ENCODE measurements at places on chromosomes 1 and 21. TPM values are rescaled to one million over a fixed set of nuclear protein-coding genes. Genes with fewer than 3 reads are reported as not detected.

The ARHGEF16 gene
- 23.7 TPM for total RNA-seq

The DAB1 gene
- total RNA-seq = 0.83 TPM

DNA sequence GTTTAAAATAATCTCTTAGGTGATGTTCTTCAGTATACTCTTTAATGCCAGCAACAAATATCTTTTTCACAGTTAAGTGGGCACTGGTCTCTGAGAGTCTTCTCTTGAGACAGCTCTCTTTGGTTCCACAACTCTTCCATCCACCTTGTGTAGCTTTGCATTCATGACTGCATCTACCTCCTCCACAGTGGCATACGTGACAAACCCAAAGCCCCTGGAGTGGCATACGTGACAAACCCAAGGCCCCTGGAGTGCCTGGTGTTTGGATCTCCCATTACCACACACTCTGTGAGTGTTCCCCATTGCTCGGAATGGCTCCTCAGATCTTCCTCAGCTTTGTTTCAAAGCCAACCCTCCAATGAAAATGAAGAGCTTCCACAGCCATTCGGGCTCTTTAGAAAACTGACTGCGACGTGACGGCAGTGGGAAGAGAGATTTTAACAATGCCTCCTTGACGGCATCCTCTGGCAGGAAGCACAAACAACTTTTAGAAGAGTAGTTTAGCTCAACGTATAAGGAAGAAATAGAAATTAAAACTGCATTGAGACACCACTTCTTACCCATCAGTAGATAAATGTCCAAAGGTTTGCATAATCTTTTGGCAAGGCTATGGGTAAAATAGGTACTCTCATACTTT lies 45.8 kb downstream of the SLC30A7 start:
- H3K27ac ChIP-seq = no peak overlapping the region
- DNase-seq = no peak
- no peak overlapping the region for H3K4me3 ChIP-seq
- no peaks in the 10 kb centered on the region for H3K27me3 ChIP-seq
- H3K4me1 ChIP-seq = no peaks in the 10 kb centered on the region

GRCh38 chr1:178310685-178311105 lies 186.1 kb downstream of the CLEC20A start:
- H3K4me1 ChIP-seq = peaks cover 6% of the 10 kb centered on the region
- no peak overlapping the region for H3K4me3 ChIP-seq
- no peaks in the 10 kb centered on the region for H3K36me3 ChIP-seq
- H3K27me3 ChIP-seq = no peaks in the 10 kb centered on the region
- no peak for DNase-seq
- no peak overlapping the region for H3K27ac ChIP-seq

- H3K4me3 ChIP-seq = peak overlapping the region; percentile 44
- DNase-seq = no peak
- no peak overlapping the region for H3K27ac ChIP-seq
- H3K4me1 ChIP-seq = peaks cover 12% of the 10 kb centered on the region
These were observed 758 bp downstream of the NAXE start for GRCh38 chr1:156592158-156592909.

All from thyroid gland (tissue), 4 donors.